Stimulated activated CD4-positive, alpha-beta T cell treated with anti-CD3 and anti-CD28 coated beads, TNF-alpha, amount 100 ng/mL, for 48 hours (primary cell): ENCODE measurements at places on chromosomes 1 and 21.

GRCh38 chr21:45593162-45594022 is 50.1 kb upstream of the PCBP3 start:
- DNase-seq, result no peak

GRCh38 chr1:30518186-30518585 is 205.2 kb downstream of the MATN1 start:
- DNase-seq, result no peak

DNA sequence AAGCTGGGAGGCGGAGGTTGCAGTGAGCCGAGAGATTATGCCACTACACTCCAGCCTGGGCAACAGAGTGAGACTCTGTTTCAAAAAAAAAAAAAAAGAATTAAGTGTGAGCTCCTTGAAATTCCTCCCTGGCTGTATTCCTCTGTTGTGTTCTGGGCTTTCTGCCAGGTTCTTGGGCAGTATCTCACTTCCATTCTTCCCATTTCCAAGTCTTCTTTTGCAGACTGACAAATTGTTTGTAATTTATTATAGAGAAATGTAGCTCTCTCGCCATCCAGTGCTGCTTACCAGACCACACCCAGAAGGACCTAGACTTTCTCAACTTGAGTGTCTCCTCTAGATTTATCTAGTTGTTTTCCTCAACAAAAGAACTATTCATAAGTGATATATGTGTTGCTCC is 105.0 kb upstream of the ADGRL2 start:
- no peak for DNase-seq

GRCh38 chr1:185627171-185627570 is 107.0 kb upstream of the HMCN1 start:
- no peak for DNase-seq

- no peak for DNase-seq
Observed at GRCh38 chr1:67118646-67119045, 16.1 kb downstream of the C1orf141 start.

DNA sequence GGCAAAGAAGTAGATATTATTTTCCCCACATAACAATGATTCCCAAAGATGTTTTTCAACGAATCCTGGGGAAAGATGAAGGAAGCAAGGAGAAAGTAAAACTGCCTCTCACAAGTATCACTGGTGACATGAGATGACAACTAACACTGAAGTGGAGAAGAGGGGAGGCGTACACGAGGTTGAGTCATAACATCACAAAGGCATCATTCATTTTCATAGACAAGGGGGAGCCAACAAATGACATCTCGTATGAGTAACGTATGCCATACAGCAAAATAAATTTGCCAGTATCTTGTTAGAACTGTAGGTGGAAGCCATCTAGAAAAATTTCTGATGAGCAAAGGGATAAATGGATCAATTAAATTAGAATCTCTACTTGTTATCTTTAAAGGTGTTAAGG is 56.6 kb downstream of the ATP1B1 start:
- DNase-seq, result no peak

DNA sequence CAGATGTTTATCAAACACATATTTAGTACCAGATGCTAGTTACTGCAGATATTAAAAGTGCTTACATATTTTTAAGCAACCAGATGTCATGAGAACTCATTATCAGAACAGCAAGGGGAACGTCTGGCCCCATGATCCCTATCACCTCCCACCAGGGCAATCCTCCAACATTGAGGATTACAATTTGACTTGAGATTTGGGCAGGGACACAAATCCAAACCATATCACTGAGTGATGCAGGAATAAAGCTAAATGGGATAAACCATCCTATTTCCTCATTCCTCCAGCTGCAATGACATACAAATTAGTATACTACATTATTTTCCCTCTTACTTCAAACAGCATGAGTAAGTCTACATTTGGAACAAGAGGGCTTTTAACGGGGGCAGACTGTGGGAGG is 3.1 kb upstream of the KCNK2 start:
- DNase-seq, result no peak
